ENCODE measurements at places on chromosomes 3 and 15.
A peak's percentile ranks its signal among the peaks of the same experiment; 100 is the strongest.

GRCh38 chr3:54296531-54296930 lies 174.2 kb downstream of the CACNA2D3 start:
- no peak for DNase-seq

- DNase-seq = no peak
These were observed 5.7 kb downstream of the MAN2C1 start for GRCh38 chr15:75362642-75363249.

- no peak for DNase-seq
These were observed 127.9 kb downstream of the SLC25A26 start for GRCh38 chr3:66348704-66349103.

GRCh38 chr3:157079676-157080369 lies 80.1 kb downstream of the CCNL1 start:
- no peak for DNase-seq

- peak; percentile 47 for DNase-seq
These were observed 543 bp downstream of the MEF2A start for GRCh38 chr15:99566157-99566897.

DNA sequence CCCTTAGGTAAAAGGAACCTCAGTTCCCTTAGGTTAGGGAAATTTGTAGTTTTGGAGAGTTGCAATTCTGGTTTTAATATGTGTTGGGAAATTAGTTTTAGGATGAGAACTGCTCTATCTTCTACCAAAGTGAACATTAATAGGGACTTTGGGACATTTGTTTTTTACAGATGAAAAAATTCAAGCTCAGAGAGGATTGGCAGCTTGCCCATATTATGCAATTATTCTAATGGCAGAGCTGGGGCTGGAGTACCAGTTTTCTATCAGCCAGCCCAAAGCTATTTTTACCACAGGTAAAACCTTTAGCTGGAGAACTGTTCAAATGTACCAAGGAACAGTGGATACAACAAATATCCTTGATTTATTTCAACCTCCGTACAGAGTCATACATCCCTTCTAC lies 127.0 kb downstream of the CPNE4 start:
- no peak for DNase-seq

- DNase-seq = no peak
These were observed 71.9 kb upstream of the MYZAP start for GRCh38 chr15:57519806-57520205.
